ENCODE measurements at places on chromosomes 7 and 10. TPM values are rescaled to one million over a fixed set of nuclear protein-coding genes. Genes with fewer than 3 reads are reported as not detected.
A peak's percentile ranks its signal among the peaks of the same experiment; 100 is the strongest.

GRCh38 chr7:50631639-50632038 lies 66.4 kb upstream of the DDC start:
- H3K27me3 ChIP-seq, result no peaks in the 10 kb centered on the region
- peak overlapping the region; percentile 84 for H3K27ac ChIP-seq
- H3K4me3 ChIP-seq, result no peak overlapping the region
- peaks cover 48% of the 10 kb centered on the region for H3K4me1 ChIP-seq
- no peaks in the 10 kb centered on the region for H3K36me3 ChIP-seq

DNA sequence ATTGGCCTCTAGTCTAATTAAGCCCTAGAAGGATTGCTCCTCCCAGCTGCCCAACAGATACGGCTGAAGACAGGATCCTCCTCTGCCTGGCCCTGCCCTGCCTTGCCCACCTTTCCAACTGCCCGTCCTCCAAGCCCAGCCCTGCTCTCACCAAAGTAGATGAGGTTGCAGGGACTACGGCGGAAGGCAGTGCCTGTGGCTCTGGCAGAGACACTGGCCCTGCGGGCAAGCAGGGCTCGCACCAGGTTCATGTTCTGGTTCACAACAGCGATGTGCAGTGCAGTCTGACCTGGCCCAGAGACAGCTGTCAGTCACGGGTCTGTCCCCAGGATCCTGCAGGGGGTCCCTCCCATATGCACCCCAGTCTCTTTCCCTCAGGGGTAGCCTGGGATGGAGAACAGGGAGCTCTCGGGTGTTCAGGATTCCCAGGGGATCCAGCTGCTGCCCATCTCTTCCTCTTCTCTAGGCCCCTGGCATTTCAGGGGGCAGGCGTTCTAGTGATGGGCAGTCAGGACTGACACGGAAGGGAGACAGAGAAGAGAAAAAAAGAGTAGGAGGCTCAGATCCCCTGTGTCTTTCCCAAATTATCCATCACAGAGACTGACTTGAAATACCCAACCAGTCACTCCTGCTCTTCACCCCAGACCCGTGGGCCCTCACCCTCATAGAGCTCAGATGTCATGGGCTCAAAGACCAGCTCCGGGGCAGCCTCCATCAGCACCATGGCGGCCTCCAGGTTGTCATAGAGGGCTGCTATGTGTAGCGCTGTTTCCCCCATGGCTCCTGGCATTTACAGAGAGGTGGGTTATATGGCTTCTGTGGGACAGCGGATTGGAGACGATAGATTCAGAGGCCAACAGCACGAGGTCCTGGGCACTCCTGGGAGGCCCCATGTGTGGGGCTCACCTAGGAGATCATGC lies 8.3 kb downstream of the TRPV6 start:
- H3K36me3 ChIP-seq, result no peaks in the 10 kb centered on the region
- H3K4me3 ChIP-seq, result no peak overlapping the region
- DNase-seq, result no peak
- no peak overlapping the region for H3K27ac ChIP-seq
- H3K4me1 ChIP-seq, result no peaks in the 10 kb centered on the region

GRCh38 chr7:42986781-42987248 lies 54.6 kb downstream of the MRPL32 start:
- H3K27ac ChIP-seq, result no peak overlapping the region
- no peaks in the 10 kb centered on the region for H3K4me1 ChIP-seq
- no peak for DNase-seq

- no peak overlapping the region for H3K4me3 ChIP-seq
- no peak overlapping the region for H3K27ac ChIP-seq
- no peak for DNase-seq
Measured at GRCh38 chr10:1612908-1613307, 124.4 kb downstream of the ADARB2 start.

DNA sequence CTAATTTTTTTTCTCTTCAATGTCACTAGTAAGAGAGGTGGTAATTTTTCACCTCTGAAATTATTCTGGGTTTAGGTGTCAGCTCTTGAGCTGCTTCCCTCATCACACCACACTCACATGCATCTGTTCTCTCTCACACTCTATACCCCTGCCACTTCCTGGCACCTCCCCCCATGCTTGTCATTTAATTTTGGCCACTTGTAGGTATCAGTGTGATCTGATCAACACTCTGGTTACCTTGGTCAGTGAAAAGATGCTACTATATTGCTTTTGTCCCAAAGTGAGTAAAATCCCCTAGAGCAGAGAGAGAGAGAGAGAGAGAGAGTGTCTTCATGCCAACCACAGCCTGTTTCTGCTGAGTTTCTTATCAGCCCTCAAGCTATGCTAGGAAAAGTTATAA lies 42.5 kb downstream of the STK17A start:
- no peak for DNase-seq
- no peaks in the 10 kb centered on the region for H3K4me1 ChIP-seq
- H3K27ac ChIP-seq, result no peak overlapping the region
- no peak overlapping the region for H3K4me3 ChIP-seq
- H3K27me3 ChIP-seq, result no peaks in the 10 kb centered on the region
- H3K36me3 ChIP-seq, result no peaks in the 10 kb centered on the region

DNA sequence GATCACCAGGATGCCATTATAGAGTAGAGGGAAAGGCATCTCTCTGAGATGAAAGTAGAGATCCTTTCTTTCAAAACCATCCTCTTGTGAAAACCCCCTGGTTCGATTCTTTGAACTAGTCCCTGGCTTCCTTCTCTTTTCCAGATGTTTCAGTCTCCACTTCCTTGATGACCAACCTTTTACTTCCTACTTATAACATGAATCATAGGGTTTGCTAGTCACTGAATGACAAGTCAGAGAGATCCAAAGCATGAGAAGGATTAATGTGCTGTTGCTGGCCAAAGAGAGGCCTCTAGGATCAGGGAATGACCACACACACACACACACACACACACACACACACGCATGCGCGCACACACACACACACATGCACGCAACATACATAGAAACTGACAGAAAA lies 161.1 kb upstream of the FRMD4A start:
- H3K27me3 ChIP-seq, result peaks cover 4% of the 10 kb centered on the region
- H3K4me3 ChIP-seq, result no peak overlapping the region
- H3K27ac ChIP-seq, result no peak overlapping the region
- H3K36me3 ChIP-seq, result no peaks in the 10 kb centered on the region
- H3K4me1 ChIP-seq, result no peaks in the 10 kb centered on the region

- H3K27me3 ChIP-seq, result no peaks in the 10 kb centered on the region
- no peak overlapping the region for H3K27ac ChIP-seq
- H3K4me1 ChIP-seq, result no peaks in the 10 kb centered on the region
- H3K4me3 ChIP-seq, result no peak overlapping the region
Measured at GRCh38 chr10:85413570-85413969, 953.0 kb downstream of the GRID1 start.

DNA sequence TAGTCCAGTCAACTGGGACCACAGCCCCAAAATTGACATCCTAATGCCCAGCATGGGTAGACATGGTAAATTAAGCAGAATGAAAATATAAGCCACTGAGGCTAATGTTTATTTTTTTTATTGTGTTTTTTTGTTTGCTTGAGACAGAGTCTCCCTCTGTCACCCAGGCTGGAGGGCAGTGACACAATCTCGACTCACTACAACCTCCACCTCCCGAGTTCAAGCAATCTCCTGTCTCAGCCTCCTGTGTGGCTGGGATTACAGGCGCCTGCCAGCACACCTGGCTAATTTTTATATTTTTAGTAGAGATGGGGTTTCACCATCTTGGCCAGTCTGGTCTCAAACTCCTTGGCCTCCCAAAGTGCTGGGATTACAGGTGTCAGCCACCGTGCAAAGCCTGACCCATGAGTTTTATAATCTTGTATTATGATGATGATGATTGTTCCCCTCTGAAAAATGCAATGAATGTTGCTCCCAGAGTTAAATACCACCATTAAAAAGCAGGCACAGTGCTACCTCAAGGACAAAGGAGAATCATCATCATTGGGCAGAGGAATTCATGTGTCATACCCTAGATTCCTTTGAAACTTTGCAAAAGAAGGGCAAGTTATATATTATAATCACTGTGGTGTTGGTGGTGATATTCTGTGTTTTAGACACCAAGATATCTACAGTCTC lies 228.0 kb downstream of the PARD3 start:
- H3K36me3 ChIP-seq, result no peaks in the 10 kb centered on the region
- H3K4me1 ChIP-seq, result peaks cover 27% of the 10 kb centered on the region
- H3K27ac ChIP-seq, result no peak overlapping the region
- H3K27me3 ChIP-seq, result no peaks in the 10 kb centered on the region
- H3K4me3 ChIP-seq, result no peak overlapping the region

GRCh38 chr7:44307301-44307900 lies 18.0 kb downstream of the CAMK2B start:
- H3K4me3 ChIP-seq, result no peak overlapping the region
- peaks cover 13% of the 10 kb centered on the region for H3K4me1 ChIP-seq
- H3K36me3 ChIP-seq, result no peaks in the 10 kb centered on the region
- no peak for DNase-seq
- H3K27ac ChIP-seq, result peak overlapping the region; percentile 60
- H3K27me3 ChIP-seq, result no peaks in the 10 kb centered on the region

CREB3L2 gene
- 14.1 TPM for total RNA-seq

FKBP9 gene
- 23.2 TPM for total RNA-seq

GPR15LG gene
- not detected for total RNA-seq

FGFBP3 gene
- 0.41 TPM for total RNA-seq

PDZD7 gene
- not detected for total RNA-seq

Measured in psoas muscle (tissue), 8 donors.